Tongue (tissue), 3 donors: ENCODE measurements at places on chromosomes 5 and 9. TPM values are rescaled to one million over a fixed set of nuclear protein-coding genes. Genes with fewer than 3 reads are reported as not detected.

Gene SLC36A2
- total RNA-seq, result 3.1 TPM

Gene GHR
- total RNA-seq, result 13.4 TPM

Gene SPATA31D4
- total RNA-seq, result not detected

Gene SPINK4
- not detected for total RNA-seq

Gene DROSHA
- total RNA-seq, result 48.4 TPM

Gene MTX3
- total RNA-seq, result 24.8 TPM
